Activated naive CD4-positive, alpha-beta T cell treated with anti-CD3 and anti-CD28 coated beads, Interleukin-2, amount 10 ng/mL, durations not matched to agents 7 days and 5 days (primary cell): ENCODE measurements at places on chromosomes 7 and 10.

DNA sequence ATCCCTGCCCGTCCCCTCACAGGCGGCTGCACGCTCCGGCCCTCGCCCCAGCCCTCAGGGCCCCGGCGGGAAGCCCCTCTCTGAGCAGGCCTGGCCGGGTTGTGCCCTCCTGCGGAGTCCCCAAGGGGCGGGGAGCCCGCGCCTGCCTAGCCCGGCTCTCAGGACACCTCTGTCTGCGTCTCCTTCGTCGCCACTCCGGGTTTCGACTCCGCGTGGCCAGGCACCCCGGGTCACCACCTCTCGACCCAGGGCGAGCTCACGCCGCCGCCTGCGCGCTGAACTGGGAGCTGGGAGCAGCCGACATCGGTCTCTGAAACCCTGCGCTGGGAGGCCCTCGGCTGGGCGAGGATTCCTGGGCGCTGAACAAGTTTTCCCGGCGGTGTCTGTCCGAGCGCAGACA lies 6.2 kb upstream of the OGDHL start:
- DNase-seq = no peak

GRCh38 chr10:98172495-98172894 lies 38.0 kb downstream of the R3HCC1L start:
- DNase-seq = no peak

DNA sequence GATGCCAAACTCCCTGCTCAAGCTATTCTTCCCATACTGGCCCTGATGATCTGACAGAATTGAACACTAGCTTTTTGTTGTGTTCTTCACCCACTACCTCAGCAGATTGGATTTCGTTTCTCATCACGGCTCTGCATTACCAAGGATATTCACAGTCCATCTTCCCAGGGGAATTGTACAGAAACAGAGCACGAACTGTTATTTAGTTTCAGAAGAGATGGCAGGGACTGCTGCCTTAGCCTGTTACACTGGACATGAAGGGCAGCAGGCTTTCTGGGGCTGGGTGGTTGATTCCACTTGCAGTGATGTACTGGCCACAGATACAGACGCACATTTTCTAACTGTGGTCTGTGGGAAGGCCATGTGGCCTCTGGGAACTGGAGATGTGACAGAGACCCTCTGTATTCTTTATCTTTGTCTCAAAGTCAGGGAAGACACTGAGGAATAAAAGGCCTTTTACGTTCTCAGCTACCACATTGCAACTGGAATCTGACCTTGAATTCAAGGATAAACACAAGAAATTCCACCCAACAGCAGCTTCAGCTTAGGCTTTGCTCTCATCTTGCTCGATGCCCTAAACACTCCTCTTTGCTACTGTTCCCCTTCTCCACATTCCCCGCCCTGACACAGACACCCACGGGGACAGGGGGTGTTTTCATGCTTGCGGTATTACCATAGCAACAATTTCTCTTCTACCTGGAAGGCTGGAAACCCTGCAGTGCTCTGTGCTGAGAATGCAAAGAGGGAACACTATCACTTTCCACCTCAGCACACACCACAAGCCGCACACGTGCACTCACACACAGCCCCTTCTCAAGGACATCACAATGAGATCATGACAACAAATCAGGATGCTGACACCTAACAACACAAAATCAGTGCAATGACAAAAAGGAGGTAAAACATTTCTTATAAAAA lies 81.7 kb downstream of the RNF216 start:
- DNase-seq = peak; percentile 78

- DNase-seq = no peak
Observed at GRCh38 chr7:128076196-128076795, 45.1 kb upstream of the LRRC4 start.

DNA sequence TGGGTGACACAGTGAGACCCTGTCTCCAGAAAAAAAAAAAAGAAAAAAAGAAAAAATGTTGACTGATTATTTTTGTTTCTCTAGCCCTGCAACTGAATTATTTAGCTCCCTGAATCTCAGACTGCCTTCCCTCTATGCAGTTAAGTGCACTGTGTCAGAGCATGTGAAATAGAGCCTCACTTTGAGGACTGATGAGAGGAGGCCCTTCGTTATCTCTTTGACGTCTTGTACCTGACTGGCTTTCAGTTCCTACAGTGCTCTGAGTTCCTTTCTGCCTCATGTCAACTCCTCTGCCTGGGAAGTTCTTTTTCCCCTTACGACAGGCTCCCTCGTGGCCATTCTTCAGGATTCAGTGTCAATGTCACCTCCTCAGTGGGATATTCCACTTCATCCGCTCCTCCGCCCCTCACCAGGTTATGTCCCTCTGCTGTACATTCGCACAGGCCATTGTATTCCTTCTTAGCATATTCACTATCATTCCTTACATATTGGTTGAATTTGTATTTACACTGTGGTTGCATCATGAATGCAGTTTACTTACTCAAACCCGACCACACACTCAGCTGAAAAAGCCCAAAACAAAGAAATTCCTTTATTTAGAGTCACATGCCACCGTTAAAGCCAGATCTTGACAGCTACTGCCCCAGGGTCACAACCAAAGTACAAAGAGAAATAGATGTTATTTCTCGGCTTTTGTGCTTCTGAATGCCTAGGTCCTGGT lies 18.1 kb upstream of the CAMK2G start:
- DNase-seq = no peak

DNA sequence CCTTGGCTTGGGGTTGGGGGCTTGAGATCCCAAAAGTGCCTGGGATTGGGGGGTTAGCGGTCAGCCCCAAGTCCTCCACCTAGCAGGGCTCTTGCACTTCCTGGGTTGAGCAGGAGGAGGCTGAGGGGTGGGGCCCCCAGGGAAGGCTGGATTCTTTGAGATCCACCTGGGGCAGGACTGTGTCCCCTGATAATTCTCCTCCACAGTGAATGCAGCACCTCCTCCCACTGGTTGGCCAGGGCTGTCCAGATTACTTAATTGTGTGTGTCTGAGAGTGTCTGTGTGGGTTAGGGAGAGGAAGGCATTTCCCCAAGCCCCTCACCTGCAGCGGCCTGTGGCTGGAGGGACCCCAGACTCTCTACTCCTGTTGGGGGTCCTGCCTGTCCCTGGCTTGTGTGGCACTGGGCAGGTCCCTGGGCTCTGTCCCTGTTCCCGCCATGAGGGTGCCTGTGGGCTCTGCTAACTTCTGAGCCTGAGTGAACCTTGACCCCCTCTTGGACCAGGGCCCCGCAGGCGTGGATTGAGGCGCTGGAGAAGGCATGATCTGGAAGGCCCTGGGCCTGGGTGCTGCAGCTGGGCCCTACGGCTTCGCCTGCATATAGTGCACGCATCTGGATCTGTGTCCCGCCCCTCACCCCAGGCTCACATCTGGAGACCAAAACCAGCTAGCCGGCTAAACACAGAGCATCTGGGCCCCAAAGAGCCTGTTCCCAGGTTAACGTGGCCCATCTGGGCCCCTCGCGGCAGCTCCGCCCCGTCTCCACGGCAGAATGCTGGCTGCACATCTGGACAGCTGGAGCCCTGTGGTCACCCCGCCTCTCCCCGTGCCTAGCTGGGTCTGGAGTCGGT lies 10.4 kb downstream of the TMEM270 start:
- DNase-seq = no peak

DNA sequence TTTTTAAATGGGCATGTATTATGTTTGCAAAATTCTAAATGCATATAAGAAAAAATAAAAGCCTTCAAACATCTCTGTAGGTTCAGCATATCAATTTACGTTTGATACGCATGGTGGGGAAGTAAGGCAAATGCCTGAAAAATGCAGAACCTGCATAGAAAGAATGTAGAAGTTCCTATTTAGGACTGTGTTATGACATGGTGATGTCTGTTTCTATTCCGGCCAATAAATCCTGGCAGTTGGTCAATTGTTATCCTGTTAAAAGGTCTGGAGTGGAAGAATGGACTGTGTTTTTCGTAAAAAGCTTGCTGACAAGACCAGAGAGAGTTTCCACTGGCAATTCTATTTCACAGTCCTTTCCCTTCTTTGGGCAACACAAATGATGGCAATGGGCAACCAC lies 49.6 kb upstream of the CAV2 start:
- DNase-seq = no peak

DNA sequence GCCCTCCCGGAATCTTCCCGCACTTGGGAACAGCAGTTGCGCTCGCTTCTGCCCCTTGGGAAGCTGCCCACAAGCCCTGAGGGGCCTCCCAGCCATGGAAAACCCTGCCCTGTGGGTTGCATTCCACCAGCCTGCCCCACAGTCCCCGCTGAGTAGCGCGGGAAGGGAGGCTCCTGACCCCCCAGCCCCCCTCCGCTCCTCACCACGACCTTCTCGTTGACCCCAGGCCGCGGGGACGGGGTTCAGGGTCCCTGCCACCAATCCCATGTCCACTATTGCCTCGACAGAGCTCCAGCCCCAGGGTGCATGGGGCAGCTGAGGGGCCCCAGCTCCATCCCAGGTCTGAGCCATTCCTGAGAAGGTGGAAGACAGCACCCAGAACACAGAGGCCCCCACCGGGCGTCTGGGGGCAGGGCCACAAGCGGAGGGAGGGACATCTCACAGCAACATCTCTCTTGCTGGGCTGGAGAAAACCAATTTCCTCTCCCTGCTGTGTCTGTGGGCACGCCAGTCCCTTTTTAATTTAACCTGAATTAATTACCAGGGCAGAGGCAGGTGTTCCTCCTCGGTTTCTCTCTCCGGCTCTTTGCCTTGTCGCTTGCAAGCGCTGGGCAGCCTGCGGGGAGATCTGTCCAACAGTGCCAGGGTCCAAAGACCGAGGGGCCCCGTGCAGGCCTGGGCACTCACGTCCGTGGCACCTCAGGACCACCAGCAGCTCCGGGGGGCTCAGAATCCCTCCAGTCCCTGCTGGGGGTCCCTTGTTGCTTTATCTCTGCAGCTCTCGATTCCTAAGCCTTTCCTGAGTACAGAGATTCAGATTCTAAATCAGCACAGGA lies 57.9 kb downstream of the FOXL3 start:
- DNase-seq = no peak

- DNase-seq = no peak
Observed at GRCh38 chr10:120961795-120962755, 110.9 kb downstream of the WDR11 start.

DNA sequence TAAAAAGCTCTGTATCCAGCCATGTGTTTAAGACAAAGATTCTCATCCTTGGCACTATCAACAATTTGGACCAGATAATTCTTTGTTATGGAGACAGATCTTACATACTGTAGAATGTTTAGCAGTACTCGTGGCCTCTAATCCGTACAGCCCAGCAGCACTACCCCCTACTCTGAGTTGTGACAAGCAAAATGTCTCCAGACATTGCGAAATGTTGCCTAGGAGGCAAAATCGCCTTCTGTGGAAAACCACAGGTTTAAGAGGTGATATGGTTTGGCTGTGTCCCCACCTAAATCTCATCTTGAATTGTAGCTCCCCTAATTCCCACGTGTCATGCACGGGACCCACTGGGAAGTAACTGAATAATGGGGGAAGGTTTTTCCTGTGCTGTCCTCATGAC lies 186.7 kb downstream of the CHCHD3 start:
- no peak for DNase-seq

GRCh38 chr7:70334871-70335270 lies 736.6 kb downstream of the AUTS2 start:
- peak; percentile 21 for DNase-seq

DNA sequence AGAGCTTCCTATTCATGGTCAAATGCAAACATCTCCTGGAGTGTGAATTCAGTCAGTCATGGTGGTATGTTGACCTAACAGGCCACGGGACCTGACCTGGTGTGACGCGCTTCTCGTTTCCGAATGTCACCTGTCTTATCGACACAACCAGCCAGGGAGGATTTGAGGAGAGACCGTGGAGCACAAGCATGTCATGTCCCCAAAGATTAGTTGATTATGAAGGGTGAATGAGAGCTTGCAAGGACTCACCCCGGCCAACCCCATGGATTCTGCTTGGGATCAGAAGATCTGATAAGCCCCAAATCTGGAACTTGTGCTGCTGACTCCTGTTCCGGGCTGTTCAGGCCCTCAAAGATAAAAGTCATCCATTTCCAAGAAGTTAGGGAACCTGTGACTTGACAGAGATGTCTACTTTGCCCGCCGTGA lies 10.5 kb downstream of the ADRA2A start:
- DNase-seq = no peak

- DNase-seq = peak; percentile 24
Observed at GRCh38 chr10:84184517-84184916, 9.8 kb upstream of the CDHR1 start.

- DNase-seq = no peak
Observed at GRCh38 chr10:94059178-94059883, 65.6 kb downstream of the PLCE1 start.

DNA sequence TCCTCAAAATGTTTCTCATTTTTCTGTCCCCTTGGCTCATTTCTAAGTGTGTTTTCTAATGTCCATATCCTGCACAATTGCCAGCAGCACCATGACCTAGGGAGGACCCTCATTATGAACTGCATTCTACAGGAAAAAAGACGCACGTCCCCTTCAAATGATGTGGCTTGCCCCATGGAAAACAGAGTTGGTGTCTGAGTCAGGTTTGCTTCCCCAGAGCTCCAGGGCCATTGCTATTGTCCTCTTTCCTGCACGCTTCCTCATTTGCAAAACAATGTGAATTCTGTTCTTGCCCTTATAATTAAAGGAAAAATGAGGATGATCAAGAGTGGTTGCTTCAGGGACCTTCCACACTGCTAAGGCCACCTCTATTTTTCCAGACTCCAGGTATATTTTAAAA lies 14.7 kb upstream of the ASB4 start:
- DNase-seq = no peak

DNA sequence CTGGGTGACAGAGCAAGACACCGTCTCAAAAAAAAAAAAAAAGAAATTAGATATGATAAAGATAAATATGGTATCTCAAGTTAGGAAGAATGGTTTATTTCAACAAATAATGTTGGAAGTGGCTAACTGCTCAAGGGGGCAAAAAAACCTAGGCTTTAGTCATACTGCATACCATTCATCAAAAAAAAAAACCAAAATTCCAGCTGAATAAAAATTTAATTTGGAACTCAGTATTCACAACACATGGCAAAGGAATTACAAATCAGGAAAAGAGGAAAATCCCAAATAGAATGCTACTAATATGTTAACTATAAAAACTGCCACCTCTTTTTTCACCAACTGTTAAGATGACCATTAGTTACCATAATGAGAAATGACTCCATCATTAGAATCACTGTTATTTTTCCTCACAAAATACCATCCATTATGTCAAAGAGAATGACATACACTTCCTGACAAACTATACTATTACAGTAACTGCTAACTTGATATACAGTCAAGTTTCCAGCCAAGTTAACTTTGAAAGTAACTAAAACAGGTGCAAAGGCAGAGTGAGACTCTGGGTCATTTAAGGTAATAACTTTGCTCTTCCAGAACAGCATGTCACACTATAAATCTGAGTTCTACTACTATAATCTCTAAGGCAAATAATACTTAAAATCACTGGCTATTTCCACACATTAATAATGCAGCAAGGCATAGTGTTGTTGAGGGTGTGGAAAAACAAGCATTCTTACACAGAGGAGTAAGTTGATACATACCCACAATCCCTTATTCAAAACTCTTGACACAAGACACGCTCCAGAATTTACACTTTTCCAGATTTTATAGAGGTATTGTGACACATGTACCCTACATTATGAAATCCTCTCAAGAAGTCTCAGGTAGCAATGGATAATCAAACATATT lies 10.2 kb downstream of the KBTBD2 start:
- DNase-seq = no peak

- no peak for DNase-seq
Observed at GRCh38 chr7:111051832-111052231, 39.1 kb upstream of the LRRN3 start.

GRCh38 chr10:132588301-132589013 lies 50.9 kb downstream of the INPP5A start:
- peak; percentile 53 for DNase-seq
